ENCODE measurements at places on chromosomes 1 and 21.

GRCh38 chr1:170150016-170150415 is 4.3 kb downstream of the NTMT2 start:
- peak; percentile 48 for DNase-seq

DNA sequence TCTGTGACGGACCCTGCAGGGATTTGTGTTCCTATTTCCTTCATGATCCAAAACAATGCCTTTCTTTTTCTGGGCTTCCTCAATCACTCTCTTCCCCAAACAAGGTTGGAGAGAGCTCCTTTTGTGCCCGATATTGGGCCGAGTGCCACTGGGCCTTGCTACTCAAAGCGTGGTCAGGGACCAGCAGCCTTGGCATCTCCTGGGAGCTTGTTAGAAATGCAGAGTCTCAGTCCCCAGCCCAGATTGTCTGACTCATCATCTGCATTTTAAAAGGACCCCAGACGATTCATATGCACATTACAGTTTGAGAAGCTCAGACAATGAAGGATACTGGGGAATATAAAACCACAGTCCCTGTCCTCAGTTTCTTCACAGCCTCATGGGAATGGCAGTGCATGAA is 19.9 kb downstream of the ADORA1 start:
- DNase-seq = no peak

DNA sequence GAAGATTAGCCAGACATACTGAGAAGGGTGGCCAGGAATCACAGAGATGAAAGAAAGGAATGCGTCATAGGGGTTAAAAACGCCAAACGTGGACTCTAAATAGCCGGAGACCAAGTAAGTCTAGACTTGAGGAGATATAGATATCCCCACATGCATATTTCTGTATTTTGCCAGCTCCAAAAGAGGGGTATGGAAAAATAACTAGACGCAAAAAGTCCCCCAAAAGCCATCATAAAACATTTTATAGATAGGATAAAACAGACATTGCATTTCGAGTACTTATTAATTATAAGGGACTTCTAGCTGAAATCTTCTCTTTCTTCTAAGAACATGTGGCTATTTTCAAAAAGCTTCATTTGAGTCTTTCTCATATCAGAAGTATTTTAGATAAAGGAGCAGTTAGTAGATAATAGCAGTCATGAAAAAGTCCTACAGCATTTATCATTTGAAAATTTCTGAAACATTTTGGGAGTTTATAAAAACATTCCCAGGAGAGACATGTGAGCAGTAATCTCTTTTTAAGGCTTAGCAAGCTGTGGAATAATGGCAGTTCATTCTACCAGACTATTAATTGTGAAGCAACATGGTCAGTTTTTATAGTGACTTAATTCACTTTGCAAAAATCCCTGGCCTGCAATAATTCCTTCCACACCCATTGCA is 6.1 kb downstream of the KIF26B start:
- DNase-seq = no peak

DNA sequence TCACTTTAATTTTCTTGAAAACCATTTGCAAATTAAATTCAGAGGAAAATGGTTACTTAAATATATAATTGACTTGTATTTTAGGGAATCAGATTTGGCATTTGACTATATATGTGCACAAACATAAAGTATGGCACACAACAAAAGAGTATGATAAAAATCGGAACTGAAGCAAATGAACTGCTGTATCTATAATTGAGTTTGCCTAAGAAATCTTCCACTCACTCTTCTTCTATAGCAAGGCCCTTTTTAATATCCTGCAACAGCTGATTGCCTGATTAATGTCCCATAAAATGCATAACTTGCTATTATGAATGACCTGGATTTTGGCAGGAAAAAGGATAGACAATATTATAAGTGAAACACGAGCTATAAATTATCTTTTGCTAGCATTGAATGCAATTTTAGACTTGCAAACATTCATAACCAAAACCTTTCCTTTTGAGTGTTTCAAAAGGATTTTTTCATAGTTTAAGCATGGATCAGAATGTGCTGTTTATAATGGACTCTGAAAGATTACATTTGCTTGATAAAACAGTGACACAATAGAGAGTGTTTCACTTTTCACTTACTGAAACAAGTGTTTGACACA is 2204.3 kb downstream of the MRPL39 start:
- no peak for DNase-seq

GRCh38 chr1:67169496-67169895 is 3.2 kb downstream of the IL23R start:
- no peak for DNase-seq

DNA sequence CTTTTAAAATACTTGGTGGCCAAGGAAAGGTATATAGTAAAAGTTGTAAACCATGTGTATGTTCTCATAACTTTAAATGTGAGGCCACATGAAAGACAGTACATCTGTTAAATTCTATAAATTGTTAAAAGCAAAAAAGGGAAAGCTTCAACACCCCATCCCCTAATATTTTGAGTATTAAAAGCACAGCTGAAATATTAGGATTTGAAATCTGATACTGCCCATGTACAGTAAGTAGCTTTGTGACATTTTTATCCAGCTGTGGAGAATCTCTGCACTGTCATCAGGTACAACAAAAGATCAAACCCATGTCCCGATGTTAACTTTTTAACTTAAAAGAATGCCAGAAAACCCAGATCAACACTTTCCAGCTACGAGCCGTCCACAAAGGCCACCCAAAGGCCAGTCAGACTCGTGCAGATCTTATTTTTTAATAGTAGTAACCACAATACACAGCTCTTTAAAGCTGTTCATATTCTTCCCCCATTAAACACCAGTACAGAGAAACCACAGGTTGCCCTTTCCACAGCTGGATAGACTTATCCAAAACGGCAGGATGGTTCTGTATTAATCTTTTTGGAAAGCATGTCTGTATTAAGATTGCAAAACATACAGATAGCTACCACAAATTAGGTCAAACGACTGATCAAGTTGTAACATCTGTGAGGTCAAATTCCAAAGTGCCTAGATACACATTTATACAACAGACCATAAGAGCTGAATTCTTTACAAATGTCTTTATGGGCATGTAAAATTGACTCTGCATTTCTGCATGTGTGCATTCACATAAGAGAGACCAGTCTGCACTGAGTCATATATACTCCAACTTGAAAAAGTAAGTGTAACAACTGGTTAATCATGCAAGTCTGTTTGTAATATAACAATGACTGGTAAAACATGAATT is 5.2 kb downstream of the IRF2BP2 start:
- peak; percentile 75 for DNase-seq

DNA sequence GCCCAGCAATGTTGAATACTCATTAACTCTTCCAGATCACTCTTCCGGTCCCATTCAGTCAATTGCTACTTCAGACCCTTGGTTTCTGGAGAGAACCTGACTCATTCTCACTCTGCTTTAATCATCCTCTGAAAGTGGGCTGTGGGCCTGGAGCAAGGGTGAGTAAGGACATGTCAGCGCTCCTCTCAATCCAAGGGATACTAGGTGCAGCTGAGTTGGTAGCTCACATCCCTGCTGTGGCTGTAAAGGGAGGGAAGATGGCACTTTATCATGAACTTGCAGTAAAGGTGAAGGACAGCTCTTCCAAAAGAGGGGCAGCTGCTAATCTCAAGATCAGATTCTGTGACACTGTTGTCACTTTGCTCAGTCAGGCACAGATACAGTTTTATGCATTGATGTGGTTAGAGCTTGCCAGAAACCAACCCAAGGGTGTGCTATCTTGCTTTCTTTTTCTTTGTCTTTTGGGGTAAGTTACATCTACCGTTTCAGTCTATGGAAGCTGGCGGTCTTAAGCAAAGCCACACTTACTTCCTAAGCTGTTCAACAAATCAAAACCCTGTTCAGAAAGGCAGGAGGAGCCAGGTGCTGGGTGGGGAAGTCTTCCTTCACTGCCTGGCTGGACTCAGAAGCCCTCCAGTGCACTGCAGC is 26.5 kb upstream of the NTPCR start:
- peak; percentile 47 for DNase-seq

DNA sequence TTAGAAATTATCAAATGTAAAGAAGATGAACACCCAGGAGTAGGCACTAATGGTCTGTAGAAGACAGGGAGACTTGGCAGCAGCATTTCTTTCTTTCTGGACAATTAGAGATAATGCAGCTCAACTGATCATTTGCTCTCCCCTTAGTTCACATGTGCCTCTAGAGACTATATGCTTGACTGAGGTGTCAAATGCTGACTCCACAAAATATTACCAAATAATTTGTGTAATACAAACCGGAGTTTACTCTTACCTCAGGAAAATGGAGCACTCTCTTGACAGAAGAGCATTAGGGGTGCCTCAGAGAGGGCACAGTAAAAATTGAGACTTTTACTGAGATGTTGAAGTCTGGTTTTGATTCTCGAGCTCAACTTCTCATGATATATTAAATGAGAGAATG is 131.8 kb downstream of the ATP6V1G3 start:
- DNase-seq = no peak

DNA sequence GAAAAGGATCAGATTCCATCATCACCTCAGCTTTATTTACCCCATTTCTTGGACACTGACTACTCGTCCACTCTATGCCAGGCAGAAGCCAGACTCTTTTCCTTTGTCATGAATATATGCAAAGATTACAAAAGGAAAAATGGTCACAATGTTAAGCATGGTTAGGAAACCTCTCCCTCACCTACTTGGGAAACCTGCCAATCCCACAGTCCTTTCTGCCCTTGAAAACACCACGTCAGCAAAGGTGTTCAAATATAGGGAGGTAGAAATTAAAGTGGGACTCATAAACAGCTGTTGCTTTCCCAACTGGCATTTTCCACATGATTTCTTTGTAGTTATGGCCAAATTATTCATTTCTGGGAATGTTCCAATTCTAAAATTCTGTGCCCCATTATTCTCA is 16.2 kb upstream of the ATP13A2 start:
- no peak for DNase-seq

DNA sequence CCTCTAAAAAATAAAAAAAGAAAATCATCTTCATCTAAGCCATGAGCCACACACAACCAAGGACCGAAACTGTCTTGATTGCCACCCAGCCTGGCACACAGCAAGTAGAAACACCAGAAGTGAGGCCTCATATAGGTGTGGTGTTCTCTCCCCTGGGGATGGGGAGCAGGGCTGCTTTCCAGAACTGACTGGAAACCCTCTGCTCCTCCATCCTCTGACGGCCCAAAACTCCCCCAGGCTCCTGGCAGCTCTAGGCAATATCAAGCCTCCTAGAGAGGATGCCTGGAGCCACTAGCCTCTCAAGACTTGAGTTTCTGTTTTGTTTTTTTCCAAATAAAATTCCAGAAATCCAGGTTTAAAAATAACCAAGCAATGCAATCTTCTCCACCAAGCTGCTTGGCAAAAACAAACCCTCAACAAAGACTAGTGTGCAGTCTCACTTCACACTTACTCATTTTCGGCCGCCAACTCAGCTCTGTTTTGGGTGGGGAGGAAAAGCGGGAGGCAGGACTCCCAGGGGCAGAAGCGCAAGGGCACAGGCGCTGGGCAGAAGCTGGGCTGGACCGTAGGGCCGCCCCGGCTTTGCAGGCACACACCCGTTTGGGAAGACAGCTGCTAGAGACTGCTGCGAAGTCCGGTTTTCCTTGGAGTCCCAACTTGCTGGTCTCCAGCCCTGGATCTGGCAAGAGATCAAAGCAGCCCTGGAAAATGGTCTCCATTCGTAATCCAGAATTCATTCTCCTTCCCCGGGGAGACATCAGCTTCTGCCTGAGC is 78.2 kb upstream of the CAPZB start:
- DNase-seq = peak; percentile 58

DNA sequence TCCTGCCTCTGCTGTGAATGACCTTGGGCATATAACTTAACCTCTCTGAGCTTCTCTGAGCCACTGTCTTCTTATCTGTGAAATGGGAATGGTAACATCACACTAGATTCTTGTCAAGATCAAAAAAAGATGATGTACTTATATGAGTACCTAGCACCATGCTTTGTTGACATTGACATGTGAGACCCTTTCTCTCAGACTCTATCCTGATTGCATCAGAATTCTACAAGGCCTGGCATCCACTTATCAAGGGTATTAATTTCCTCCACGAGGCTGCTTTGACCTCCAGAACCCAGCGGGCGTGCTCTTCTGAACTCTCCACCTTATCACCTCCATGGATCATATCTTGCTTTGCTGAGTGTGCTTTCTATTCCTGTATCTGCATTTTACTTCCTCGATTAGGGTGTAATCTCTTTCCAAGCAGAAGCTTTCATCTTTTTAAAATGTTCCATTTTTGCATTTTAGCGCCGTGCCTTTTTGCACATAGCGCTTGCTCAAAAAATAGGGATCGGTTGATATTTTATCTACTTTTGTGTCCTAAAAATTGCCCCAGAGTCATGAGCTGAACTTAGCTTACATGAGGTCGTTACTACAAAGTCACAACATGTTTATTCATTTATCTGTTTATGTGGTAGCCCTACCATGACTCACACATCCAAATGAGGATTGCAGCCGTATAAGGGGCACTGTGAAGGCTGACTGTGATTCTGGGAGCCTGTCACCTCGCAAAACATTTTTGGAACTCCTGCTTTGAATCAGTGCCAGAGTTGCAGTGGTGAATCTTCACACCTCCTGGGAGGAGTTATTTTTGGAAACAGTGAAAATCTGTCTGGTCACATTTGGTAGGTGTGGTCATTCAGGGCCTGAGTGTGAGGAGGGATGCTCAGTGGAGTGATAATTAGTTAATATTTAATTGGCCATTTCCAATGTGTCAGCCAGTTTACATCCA is 63.2 kb downstream of the IER5 start:
- DNase-seq = peak; percentile 56

- DNase-seq = no peak
Observed at GRCh38 chr1:1437904-1438376, 2.5 kb downstream of the VWA1 start.

DNA sequence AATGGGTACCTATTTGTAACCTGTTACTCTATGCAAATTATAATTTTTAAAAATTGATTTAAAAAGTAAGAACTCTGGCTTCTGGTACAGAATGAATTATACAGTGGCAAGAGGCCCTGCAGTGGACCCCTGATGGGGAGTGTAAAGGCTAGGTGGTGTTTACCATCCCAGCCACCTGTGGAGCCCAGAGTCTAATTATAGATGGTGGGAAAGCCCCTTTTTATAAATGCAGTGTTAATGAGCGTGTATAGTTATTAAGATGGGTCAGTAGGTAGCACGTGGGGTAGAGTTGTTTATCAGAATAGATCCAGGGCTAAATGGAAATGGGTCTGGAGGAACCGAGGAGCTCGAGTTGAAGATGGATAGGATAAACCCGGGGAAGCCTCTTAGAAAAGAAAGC is 13.9 kb upstream of the PRELP start:
- no peak for DNase-seq

- DNase-seq = no peak
Observed at GRCh38 chr1:96187020-96187419, 534.6 kb upstream of the PTBP2 start.

Data from AG10803 (cell line).